Panc1 (cell line): ENCODE measurements at places on chromosomes 13 and 19.

DNA sequence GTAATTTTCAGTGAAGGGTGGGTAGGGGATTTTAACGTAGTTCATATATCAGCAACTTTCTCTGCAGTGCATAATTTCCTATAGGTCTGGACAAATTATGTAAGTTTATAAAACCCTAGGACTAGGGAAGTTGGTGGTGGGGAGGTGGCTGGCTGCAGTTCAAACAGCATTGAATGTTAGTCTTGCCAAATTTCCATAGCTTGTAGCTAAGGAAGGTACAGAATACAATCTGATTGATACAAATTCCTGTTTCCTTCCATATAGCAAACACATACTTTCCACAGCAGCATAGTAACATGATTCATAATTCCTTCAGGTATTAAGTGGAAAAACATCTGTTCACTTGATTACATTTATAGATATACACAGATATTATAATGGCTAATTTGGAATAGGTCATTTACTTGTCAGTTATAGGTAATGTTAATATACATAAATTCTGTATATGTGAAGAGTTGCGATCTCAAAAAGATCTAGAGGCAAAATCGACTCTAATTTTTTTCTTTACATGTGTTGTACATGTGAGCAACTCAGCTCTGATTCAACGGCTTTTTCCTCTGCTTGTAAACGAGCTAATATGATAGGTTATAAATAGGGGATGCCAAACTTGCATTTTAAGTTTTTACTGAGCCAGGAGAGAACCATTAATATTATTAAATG is 233.4 kb upstream of the CSNK1A1L start:
- DNase-seq, result no peak

GRCh38 chr19:17681505-17682125 is 6.5 kb downstream of the UNC13A start:
- no peak for DNase-seq

- DNase-seq, result no peak
These were observed 129.2 kb downstream of the TBC1D4 start for GRCh38 chr13:75352641-75353327.

DNA sequence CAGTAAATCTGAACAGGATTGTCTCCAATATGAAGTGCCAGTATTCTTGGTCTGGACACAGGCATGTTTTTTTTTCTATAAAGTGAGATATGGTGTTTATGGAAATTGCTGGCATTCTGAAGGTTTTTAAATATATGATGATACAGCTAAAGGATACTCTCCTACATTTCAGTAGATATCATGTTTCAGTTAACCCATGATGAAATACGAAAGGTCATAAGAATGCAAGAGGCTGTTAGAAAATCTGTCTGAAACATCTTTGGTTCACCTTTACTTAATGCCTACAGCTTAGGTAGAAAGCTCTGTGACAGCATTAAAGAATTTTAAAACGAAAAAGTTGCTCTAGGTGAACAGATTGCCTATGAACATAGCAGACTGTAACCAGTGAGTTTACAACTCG is 9.1 kb downstream of the FRY start:
- no peak for DNase-seq

- DNase-seq, result no peak
These were observed 19.7 kb downstream of the CEACAM16 start for GRCh38 chr19:44718441-44719261.

- no peak for DNase-seq
These were observed 83.1 kb upstream of the TSHZ3 start for GRCh38 chr19:31432201-31432810.

GRCh38 chr13:93637852-93638251 is 411.2 kb downstream of the GPC6 start:
- no peak for DNase-seq

DNA sequence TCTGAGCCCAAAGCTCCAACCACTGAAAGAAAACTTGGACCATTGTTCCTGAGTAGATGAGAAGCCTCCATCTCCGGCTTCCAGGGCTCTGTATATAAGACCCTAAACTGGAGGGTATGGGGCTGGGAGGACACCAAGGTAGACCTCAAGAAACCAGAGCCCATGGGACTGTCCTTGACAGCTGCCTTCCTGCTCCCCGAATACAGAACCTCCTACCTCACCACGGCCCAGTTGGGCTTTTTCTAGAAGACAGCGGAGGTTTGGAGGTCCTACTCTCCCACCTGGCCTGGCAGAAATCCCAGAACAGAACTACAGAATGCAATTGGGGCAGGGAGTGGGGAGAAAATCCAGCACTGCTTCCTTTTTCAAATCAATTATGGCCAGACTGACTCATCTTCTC is 177.3 kb upstream of the ZNF507 start:
- DNase-seq, result no peak

GRCh38 chr13:99868767-99869166 is 102.8 kb downstream of the ZIC5 start:
- DNase-seq, result no peak

DNA sequence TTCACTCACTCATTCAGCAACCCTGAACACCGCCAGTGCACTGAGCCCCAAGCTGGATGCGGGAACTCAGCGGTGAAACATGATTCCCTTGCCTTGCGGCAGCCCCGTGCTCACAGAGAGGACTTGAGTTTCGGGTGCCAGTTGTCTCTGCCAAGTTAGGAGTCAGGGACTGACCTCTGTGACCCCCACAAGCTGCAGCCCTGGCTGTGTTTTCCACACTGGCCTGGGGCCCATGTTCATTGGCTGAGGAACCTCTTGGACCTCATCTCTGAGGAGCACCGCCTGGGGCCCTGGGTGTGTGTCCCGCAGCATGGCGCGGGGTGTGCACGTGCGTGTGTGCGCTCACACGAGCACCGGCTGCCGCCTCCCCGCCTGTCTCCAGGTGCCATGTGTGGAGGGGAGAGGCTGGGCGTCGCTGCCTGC is 31.0 kb downstream of the CAPN12 start:
- no peak for DNase-seq

- no peak for DNase-seq
These were observed 20.5 kb downstream of the ATP4B start for GRCh38 chr13:113637262-113638160.

- DNase-seq, result no peak
These were observed 1226.7 kb downstream of the UQCRFS1 start for GRCh38 chr19:27986299-27986698.

DNA sequence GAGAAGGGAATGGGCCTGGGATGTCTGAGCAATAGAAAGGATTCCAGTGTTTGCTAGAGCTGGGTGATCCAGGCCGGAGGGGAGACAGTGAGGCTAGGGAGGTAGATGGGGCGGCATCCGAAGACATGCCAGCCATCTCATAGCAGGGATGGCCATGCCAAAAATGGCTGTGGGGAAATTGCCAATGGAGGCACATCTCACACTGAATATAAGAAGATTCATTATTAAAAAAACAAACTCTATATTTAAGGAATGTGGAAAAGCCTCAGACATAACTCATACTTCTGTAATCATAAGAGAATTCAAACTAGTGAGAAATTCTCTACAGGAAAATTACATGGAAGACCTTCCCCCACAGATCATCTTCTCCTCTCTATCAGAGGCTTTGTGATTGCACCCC is 289.2 kb downstream of the FGF9 start:
- no peak for DNase-seq

- DNase-seq, result no peak
These were observed 12.9 kb upstream of the RNF113B start for GRCh38 chr13:98189841-98190505.

DNA sequence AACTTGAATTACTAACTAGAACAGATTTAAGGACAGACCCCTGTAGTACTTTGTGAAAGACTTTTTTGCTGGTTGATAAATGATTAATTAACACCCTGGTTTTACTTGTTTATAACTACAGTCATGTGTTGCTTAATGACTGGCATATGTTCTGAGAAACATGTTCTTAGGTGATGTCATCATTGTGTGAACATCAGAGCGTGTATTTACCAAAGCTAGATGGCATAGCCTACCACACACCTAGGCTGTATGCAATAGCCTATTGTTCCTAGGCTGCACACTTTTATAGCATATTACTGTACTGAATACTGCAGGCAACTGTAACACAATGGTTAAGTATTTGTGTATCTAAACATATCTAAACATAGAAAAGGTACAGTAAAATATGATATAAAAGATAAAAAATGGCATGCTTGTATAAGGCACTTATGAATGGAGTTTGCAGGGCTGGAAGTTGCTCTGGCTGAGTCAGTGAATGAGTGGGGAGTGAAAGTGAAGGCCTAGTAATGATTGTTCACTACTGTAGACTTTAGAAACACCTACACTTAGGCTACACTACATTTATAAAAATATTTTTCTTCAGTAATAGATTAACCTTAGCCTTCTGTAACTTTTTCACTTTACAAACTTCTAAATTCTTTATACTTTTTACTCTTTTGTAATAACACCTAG is 260.3 kb downstream of the KCNRG start:
- no peak for DNase-seq

GRCh38 chr13:52737965-52738364 is 1.7 kb downstream of the CNMD start:
- DNase-seq, result no peak

GRCh38 chr19:49512970-49513745 is 697 bp downstream of the FCGRT start:
- no peak for DNase-seq

GRCh38 chr13:49641801-49642291 is 13.5 kb downstream of the ARL11 start:
- DNase-seq, result no peak

DNA sequence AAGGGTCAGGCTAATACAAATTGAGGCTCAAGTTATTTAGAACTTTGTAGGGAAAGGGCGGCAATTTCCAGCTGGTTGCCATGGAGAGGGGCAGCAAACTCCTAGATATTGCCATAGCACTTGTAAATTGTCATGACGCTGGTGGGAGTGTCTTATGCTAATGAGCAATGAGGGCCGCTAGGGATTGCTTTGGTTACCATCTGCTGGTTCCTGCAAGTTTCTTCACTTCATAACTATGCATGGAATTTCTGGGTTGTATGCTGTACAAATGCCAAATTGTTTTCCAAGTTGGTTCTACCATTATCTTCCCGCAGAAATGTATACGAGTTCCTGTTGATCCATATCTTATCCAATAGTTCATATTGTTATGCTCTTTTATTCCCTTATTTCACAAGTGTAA is 1339.4 kb downstream of the EFNB2 start:
- no peak for DNase-seq

- no peak for DNase-seq
These were observed 854.3 kb downstream of the UQCRFS1 start for GRCh38 chr19:28358633-28359032.

- DNase-seq, result no peak
These were observed 374.0 kb downstream of the UQCRFS1 start for GRCh38 chr19:28838909-28839308.

DNA sequence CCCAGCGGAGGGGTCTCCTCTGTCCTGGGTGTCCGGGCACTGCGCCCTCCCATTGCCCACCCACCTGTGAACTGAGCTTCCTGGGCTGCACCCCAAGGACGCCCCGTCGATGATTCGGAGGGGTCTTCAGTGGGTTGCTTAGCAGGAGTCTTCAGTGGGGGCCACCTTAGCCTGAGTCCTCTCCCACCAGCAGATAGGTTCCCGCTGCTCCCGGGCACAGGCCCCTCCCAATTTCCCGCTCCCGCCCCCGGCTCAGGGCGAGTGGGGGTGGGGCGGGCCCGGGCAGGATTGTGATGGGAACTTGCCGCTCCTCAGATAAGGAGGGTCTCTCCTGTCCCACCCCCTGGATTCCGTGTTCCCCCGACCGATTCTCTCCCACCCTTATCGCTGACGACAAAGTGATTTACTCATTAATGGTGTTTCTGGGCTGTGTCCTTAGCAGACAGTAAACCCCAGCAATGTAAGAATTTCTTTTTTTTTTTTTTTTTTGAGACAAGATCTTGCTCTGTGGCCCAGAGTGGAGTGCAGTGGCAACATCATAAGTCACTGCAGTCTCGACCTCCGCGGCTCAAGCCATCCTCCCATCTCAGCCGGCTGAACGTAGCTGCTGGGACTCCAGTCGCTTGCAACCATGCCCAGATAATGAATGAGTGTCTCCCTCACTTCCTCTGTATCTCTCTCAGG is 655 bp upstream of the S1PR5 start:
- no peak for DNase-seq

GRCh38 chr13:97520866-97521265 is 86.9 kb downstream of the RAP2A start:
- no peak for DNase-seq

DNA sequence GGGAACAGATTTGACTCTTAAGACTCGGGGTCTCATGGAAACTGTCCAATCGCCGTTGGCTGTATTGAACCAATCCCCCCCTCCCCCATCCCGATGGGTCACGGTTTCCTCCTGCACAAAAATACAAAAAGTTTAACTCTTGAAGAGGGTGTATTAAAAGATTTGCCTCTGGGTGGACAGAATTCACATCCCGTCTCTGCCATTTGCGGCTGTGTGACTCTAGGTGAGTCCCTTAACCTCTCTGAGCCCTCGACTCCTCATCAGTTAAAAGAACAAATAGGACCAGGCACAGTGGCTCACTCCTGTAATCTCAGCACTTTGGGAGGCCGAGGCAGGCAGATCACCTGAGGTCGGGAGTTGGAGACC is 31.3 kb upstream of the FEM1A start:
- DNase-seq, result no peak

DNA sequence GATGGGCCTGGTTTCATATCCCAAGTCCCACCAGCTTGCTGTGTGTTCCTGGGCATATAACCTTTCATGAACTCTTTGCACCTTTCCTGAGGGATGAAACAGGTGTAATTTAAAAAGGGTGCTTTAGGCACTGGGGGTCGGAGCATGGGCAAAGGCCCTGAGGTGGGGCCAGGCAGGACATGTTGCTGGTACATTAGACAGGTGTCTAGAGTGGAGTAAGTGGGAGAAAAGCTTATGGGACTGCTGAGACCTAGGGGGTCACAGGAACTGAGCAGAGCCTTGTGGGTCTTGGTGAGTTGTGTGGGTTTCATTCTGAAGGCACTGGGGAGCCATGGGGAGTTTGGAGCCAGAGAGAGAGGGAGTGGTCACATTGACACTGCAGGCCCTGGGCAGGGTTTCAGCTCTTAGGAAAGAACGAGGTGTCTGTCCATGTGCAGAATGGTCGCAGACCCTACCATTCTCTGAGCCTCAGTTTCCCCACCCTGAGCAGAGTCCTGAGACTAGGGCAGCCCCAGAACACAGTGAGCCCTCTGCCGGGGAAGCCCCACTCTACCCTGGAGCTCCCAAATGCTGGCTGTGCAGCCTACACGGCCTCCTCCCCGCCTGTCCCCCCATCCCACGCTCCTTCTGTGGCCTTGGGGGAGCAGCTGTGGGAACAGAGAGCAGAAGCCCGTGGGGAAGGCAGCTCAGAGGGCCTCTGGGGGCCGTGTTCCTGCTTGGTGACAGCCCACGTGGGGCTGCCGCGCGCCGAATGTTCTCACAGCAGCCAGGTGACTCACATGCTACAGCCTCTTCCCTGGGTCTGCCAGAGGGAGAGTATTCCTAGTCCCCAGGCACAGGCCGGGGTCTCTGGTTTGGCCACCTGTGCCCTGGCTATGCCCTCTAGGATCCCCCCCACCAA is 7.3 kb upstream of the HOMER3 start:
- no peak for DNase-seq

GRCh38 chr19:46406976-46407375 is 6.4 kb downstream of the CCDC8 start:
- no peak for DNase-seq

GRCh38 chr19:52941941-52942385 is 18.7 kb upstream of the ZNF888 start:
- DNase-seq, result no peak
